ENCODE measurements at places on chromosomes 11 and 22. TPM values are rescaled to one million over a fixed set of nuclear protein-coding genes. Genes with fewer than 3 reads are reported as not detected.

GRCh38 chr11:3224401-3225057, 5.9 kb upstream of the MRGPRG start:
- peaks cover 9% of the 10 kb centered on the region for H3K4me1 ChIP-seq
- DNase-seq: peak; percentile 34
- no peak overlapping the region for H3K4me3 ChIP-seq
- no peak overlapping the region for H3K27ac ChIP-seq

GRCh38 chr11:14446701-14447169, 52.9 kb downstream of the COPB1 start:
- no peaks in the 10 kb centered on the region for H3K4me1 ChIP-seq
- no peak for DNase-seq
- H3K36me3 ChIP-seq: no peaks in the 10 kb centered on the region
- H3K27me3 ChIP-seq: no peaks in the 10 kb centered on the region

- H3K27me3 ChIP-seq: no peaks in the 10 kb centered on the region
- no peak overlapping the region for H3K27ac ChIP-seq
- no peak for DNase-seq
- no peaks in the 10 kb centered on the region for H3K4me1 ChIP-seq
Measured at GRCh38 chr11:30285416-30286121, 37.3 kb upstream of the ARL14EP start.

DNA sequence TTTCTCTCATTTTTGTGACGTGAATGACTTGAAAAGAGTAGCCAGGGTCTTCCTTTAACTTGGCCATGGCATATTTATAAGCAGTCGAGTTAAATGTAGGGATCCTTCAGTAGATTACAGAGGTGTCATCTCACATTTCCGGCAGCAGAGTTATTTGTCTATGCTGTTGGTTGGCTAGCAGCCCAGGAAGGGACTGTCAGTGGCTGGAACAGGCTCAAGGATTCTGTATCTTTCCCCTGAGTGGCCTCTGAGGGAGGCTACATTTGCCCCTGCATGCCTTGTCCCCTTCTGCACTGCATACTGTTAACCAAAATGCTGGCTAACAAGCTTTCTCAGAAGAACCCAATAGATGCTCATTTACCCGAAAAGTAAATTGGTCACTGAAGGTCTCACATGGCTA, 187.6 kb downstream of the PGR start:
- no peak overlapping the region for H3K27ac ChIP-seq
- no peak for DNase-seq
- no peaks in the 10 kb centered on the region for H3K36me3 ChIP-seq
- no peaks in the 10 kb centered on the region for H3K27me3 ChIP-seq
- peaks cover 7% of the 10 kb centered on the region for H3K4me1 ChIP-seq

GRCh38 chr11:67519726-67520125, 3.5 kb downstream of the CABP2 start:
- no peak overlapping the region for H3K4me3 ChIP-seq
- H3K36me3 ChIP-seq: no peaks in the 10 kb centered on the region
- no peaks in the 10 kb centered on the region for H3K27me3 ChIP-seq
- H3K27ac ChIP-seq: no peak overlapping the region

DNA sequence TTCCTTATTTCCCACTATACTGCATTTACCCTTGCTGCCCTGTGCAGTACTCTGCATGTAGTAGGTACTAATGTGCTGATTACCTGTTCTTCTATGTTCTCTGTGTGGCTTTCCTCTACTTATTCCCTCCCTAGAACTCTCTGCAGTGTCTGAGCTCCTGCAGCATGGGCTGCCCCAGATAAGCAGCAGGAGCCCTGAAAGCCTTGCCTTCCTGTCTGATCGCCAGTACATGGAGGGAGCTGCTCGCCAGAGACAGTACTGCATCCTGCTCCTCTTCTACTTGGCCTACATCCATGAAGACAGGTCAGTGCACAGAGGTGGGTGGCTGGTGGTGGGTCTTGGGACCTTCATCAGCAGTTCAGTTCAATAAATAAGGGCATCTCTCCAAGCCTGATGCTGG, 42.2 kb upstream of the CCDC134 start:
- no peaks in the 10 kb centered on the region for H3K27me3 ChIP-seq
- H3K27ac ChIP-seq: no peak overlapping the region
- H3K4me3 ChIP-seq: no peak overlapping the region
- H3K4me1 ChIP-seq: peaks cover 1% of the 10 kb centered on the region
- no peaks in the 10 kb centered on the region for H3K36me3 ChIP-seq
- DNase-seq: no peak

DNA sequence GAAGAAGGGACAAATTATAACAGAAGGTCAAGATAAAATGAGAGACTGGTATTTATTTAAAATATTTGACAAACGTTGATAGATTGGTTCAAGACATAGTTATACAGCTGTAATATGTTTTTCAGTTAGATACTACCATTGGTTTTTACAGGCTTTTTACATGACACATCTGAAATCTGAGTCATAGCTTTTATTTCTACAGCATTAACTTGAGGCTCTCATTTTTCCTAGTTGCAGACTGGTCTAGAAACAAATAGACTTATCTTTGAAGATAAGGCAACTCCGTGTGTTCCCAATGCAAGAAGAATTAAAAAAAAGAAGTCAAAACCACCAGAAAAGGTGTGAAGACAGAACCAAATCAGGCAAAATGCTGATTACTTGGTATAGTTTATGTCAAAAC, 31.3 kb downstream of the CEP57 start:
- no peaks in the 10 kb centered on the region for H3K4me1 ChIP-seq
- H3K4me3 ChIP-seq: no peak overlapping the region
- no peaks in the 10 kb centered on the region for H3K27me3 ChIP-seq
- peaks cover 11% of the 10 kb centered on the region for H3K36me3 ChIP-seq

DNA sequence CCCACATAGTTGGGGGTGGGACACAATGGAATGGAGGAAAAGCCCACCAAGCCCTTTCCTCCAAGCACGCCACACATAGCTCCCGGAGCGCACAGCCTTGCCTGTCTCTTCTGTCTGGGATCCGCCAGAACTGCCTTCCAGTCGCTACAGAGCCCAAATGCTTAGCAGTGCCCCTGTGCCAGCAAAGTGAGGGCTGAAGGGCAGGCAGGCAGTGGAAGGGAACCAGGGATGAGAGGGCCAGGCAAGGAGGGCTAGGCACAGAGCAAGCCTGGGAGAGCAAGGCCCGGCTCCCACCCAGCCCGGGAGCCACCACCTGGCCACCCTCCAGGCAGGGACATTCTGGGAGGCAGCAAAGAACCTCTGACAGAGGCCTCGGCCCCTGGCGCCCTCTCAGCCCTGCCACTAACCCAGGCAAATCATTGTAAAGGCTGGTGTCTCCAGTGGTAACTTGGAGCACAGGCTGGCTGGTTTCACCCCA, 32.5 kb downstream of the PPP2R1B start:
- no peaks in the 10 kb centered on the region for H3K36me3 ChIP-seq
- peak; percentile 34 for DNase-seq
- H3K4me3 ChIP-seq: no peak overlapping the region
- H3K4me1 ChIP-seq: peaks cover 14% of the 10 kb centered on the region
- H3K27ac ChIP-seq: peak overlapping the region; percentile 53

- no peaks in the 10 kb centered on the region for H3K27me3 ChIP-seq
- H3K27ac ChIP-seq: no peak overlapping the region
- DNase-seq: no peak
- H3K4me3 ChIP-seq: no peak overlapping the region
- H3K36me3 ChIP-seq: no peaks in the 10 kb centered on the region
Measured at GRCh38 chr11:123233280-123233974, 38.4 kb upstream of the CLMP start.

DNA sequence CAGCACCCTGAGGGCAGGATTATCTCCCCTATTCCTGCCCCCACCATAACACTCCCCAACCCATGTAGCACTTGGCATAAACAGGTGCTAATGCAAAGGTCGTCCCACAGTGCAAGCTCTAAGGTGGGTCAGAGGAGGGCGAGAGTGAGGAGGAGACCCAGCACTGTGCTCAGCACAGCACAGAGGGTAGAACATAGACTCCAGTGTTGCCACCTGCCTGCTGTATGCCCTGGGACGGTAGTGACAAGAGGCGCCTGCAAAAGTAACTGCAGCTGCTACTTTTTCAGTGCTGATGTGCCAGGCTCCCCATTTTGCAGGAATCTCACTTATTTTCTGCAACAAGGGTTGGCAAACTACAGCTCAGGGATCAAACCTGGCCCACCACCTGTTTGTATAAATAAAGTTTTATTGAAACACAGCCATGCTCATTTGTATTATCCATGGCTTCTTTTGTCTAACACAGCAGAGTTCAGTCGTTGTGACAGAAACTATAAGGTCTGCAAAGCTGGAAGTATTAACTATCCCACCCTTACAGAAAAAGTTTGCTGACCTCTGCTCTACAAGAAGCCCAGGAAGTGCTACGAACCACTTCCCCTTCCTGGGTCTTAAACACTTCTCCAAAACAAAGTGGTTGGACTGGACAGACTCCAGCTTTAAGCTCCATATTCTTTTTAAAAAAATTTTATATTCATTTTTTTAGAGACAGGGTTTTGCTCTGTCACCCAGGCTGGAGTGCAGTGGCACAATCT, 16.9 kb upstream of the CDC42BPG start:
- H3K4me1 ChIP-seq: peaks cover 37% of the 10 kb centered on the region
- H3K36me3 ChIP-seq: no peaks in the 10 kb centered on the region
- DNase-seq: no peak
- no peak overlapping the region for H3K4me3 ChIP-seq
- no peak overlapping the region for H3K27ac ChIP-seq

- H3K27me3 ChIP-seq: no peaks in the 10 kb centered on the region
- H3K27ac ChIP-seq: no peak overlapping the region
- DNase-seq: no peak
Measured at GRCh38 chr11:35017528-35018342, 101.3 kb downstream of the PDHX start.

- H3K4me1 ChIP-seq: peaks cover 9% of the 10 kb centered on the region
- no peak for DNase-seq
- H3K27me3 ChIP-seq: no peaks in the 10 kb centered on the region
- H3K4me3 ChIP-seq: peak overlapping the region; percentile 95
Measured at GRCh38 chr22:37609240-37610152, 862 bp downstream of the GGA1 start.

DNA sequence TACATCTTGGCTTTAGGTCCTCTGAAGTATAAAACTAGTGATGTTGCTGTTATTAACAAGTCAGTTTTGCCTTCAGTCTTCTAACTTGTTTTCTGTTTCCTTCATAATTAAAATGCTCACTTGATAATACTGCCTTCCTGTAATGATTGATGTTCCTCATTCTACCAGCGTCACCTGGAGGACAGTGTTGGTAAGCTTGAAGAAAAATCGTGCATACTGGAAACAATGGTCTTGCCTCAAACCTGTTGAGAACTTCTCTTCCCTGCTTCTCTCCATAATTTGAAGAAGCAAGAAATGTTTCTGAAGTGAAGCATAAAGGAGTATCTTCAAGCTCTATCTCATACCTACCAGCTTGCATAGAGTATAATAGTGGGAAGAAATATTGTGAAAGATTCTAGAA, 3.0 kb downstream of the YWHAH start:
- H3K27ac ChIP-seq: no peak overlapping the region
- peak overlapping the region; percentile 98 for H3K4me3 ChIP-seq
- H3K36me3 ChIP-seq: peaks cover 3% of the 10 kb centered on the region
- no peaks in the 10 kb centered on the region for H3K27me3 ChIP-seq

DNA sequence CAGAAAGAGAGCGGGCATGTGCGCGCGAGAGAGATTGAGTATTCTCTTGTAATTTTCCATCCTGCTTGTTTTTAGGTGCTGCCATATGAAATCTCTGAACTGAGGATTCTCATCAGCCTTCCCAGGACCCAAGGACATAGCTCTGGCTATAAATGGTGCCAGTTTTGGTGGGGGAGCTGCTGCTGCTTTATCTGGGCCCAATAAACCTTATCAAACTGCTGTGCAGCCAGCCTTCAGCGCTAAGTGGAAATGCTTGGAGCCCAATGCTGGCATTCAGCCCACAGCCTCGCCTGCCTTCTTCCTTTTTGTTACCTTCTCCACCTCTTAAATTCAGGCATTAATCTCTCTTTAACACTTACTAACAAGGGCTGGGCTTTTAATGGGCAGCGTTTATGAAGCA, 2.4 kb upstream of the ZBTB16 start:
- DNase-seq: no peak
- no peaks in the 10 kb centered on the region for H3K36me3 ChIP-seq
- peaks cover 65% of the 10 kb centered on the region for H3K27me3 ChIP-seq
- H3K4me3 ChIP-seq: peak overlapping the region; percentile 70
- H3K4me1 ChIP-seq: peaks cover 39% of the 10 kb centered on the region
- peak overlapping the region; percentile 51 for H3K27ac ChIP-seq

DNA sequence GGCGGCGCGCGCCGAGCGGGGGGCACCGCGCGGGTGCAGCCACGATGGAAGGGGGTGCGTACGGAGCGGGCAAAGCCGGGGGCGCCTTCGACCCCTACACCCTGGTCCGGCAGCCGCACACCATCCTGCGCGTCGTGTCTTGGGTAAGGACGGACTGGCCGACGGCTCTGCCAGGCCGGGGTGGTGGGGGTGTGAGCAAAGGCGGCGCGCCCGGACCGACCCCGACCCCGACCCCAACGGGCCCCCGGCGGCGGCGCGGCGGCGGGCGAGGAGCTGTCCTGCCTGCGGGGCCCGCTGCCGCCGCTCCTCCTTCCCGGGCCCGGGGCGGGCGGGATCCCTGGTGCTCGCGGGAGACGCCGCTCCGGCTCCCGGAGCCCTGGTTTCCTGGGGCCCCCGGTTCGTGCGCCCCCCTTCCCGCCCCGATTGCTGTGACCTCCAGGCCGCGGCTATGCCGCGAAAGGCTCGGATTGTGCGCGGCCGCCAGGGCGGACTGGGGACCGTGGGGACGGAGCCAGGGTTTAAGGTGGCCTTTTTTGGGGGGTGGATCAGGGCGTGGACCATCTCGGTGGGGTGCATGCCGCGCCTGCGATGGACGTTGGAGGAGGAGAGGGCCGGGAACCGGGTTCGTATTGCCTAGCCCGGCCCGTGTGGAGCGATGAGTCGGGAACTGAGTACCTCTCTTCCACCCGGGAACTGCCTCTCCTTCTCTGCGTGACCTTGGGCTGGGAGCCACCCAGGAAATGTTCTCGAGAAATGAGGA, at the start of gene SYNGR1:
Gene SYNGR1 (plus strand): TSS at position 25 of the 760 bp plus-strand sequence. CDS start 20 bp downstream, at position 45.
- H3K27me3 ChIP-seq: peaks cover 12% of the 10 kb centered on the region
- no peaks in the 10 kb centered on the region for H3K36me3 ChIP-seq
- DNase-seq: peak; percentile 77
- peaks cover 6% of the 10 kb centered on the region for H3K4me1 ChIP-seq
- no peak within 1 kb of the TSS for H3K27ac ChIP-seq

The CDHR5 gene
- not detected for total RNA-seq

The OR8G5 gene
- total RNA-seq: not detected

The PHF21A gene
- 49.6 TPM for total RNA-seq

The CARD18 gene
- not detected for total RNA-seq

The MYO7A gene
- 0.97 TPM for total RNA-seq

The CECR2 gene
- total RNA-seq: 67.8 TPM

The HYOU1 gene
- total RNA-seq: 129 TPM

All from neural progenitor cell (in vitro differentiated cells).